ENCODE measurements at places on chromosomes 1 and 21.

DNA sequence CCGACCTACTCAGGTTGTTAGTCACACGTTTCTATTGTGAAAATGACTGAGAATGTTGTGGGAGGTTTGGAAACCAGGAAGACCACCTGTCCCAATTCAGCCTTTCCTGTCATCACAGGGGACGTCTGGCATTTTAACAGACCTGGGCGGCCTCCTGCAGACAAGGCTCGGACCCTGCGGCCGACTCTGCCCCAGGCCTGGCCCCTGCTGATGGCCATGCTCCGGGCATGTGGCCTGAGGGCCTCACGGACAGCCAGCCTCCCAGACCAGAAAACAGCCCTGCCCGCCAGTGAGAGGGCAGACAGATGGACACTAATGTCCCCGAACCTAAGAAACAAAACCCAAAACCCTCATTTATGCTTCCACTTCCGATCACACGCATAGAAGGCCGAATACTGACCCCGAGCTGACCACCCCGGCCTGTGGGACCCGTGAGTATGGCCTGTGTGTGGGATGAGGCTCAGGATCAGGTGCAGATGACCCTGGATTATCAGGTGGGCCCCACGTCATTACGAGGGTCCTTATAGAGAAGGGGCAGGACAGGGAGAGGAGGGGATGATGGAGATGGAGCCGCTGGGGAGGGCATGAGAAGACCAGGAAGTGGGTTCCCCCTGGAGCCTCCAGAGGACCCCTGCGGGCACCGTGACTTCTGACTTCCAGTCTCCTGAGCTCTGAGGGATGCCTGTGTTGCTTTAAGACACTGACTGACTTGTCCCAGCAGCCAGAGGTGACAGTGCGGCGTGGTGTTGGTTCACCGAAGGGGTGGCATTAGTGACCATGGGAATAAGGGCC is 9.6 kb downstream of the COL18A1 start:
- no peak for DNase-seq

DNA sequence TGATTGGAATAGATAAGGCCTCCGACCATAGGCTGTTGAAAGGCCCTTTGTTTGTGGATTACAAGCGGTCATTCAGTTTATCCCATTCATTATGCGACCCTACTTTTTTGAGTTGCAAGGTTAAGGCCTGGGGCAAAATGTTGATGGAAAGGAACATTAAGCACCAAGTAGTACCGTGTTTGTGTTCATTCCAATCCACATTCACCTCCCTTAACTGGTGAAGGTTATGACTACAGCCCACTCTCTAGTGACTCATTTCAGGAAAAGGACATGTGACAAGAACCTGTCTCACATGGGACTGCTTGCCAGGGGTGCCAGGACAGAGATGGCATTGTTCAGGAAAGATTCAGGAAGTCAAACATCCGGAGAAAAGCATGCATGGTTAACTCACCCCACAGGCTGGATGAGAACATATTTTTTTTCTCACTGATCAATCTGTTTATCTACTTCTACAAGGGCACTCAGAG is 81.6 kb downstream of the CD58 start:
- no peak for DNase-seq

DNA sequence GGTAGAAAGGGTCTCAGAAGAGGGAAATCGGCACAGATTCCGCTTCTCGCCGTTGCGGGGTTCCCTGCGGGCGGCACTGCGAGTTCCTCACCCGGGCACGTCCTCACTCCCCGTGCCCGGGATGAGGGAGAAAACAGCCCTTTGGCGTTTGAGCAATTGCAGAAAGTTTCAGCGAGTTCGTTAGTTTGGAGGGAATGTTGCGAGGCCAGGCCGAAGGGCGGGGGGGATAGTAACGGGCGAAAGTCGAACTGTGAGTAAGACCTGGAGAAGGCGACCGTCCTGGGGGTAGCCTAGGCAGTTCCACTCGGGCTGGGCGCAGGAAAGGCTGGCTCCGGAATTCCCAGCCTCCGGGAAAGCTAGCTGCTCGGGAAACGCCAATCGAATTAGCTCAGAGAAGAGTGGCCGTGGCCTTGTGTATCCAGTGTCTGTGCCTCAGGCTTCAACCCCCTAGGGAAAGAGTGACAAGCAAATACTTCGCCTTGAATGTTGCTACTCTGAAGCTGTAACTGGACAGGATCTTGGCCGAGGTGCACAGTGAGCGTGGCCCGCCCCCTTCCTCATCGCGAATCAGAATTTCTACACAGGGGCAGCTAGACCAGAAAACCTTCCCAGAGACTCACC is 787 bp downstream of the PTGFR start:
- DNase-seq, result no peak

DNA sequence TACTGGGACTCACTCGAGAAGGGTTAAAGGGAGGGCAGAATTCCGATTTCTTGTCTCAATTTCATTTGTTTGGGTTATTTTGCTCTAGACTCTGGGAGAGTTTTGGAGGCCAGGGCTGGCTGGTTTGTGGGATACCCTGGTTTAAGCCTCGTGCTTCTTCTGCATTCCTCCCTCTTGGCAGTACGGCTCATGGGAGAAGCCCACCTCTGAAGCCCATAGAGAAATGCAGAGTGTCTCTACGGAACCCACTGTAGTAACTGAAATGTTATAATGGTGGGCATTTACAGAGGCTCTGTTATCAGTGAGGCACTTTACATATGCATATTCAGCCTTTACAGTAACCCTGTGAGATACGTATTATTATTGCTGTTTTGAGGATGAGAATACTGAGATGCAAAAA is 43.9 kb downstream of the ROR1 start:
- DNase-seq, result no peak

DNA sequence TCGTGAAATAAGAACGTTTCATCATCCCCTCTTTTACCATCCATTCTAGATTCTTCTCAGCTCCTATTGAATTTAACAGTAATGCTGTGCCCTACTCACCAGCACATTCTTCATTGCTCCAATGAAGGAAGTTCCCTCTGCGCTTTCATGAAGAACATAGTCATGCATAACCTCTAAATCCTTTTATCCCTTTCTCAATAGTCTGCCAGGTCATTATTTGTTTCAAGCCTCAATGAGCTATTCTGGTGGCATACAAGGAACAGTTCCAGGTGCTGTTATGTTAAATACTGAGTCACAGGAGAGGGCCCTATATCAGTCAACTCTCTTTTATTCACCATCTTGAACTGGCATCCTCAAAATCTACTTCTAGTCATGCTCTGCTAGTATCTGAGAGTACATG is 381.0 kb downstream of the GPATCH2 start:
- no peak for DNase-seq

DNA sequence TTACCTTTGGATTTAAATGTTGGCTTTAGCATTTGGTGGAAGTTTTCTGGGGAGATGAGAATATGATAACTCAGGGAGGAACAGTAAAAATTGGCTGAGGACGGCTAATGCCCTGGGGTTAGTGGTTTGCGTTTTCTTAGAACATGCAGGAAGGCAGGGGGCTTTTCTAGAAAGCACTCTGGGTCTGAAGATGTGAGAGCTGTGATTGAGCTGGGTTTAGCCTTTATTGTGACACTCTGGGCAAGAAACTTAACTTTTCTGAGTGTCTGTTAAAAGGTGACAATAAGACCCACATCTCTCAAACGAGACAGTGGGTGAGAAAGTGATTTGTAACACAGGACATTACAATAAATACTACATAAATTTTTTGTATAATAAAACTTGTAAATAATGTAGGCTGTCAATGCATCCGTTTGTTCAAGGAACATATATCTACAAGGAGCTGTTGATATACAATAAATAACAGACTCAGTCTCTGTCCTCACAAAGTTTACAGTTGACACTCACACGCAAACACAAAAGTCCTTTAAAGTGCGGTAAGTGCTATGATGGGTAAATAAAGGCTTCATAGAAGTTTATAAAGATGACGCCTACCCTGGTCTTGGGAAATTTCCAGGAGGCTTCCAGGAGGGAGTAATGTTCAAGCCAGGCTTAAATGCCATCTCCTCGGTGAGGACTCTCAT is 49.5 kb upstream of the MRPS6 start:
- no peak for DNase-seq

- DNase-seq, result no peak
These were observed 7.8 kb upstream of the PROX1 start for GRCh38 chr1:213979751-213980586.

DNA sequence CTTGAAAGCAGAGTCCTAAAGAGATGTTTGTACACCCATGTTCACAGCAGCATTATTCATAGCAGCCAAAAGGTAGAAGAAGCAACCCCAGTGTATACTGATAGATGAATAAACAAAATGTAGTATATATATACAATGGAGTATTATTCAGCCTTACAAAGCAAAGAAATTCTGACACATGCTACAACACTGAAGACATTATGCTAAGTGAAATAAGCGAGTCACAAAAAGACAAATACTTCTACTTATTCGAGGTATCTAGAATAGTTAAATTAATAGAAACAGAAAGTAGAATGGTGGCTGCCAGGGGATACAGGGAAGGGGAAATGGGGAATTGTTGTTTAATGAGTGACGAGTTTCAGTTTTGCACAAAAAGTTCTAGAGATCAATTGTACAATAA is 23.5 kb downstream of the COP1 start:
- DNase-seq, result no peak

- no peak for DNase-seq
These were observed 27.8 kb downstream of the SMIM12 start for GRCh38 chr1:34831721-34832246.

DNA sequence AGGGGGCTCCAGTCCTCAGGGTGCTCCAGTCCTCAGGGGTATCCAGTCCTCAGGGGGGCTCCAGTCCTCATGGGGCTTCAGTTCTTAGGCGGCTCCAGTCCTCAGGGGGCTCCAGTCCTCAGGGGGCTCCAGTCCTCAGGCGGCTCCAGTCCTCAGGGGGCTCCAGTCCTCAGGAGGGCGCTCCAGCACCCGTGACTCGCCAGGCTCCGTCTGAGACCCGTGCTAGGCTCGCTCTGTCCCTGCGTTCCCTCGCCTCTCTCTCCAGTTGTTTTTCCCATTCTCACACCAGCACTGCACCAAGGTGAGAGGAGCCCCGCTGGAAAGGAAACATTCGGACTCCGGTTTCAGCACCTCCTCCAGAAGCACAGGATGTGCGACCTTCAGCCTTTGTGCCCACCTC is 9.4 kb upstream of the OR2M2 start:
- no peak for DNase-seq

DNA sequence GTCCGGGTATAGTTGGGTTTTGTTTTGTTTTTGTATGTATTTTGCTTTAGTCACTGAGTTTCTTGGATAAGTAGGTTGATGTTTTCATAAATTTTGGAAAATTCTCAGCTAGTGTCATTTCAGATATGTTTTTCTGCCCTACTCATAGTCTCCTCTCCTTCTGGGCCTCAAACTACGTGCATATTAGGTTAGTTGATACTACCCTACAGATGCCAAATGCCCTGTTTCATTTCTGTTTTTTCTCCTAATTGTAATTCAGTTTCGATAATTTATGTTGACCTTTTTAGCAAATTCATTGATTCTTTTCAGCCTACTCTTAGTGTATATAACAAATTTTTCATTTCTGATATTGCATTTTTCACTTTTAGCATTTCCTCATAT is 268.6 kb upstream of the RGS18 start:
- no peak for DNase-seq

- DNase-seq, result no peak
These were observed 2.0 kb downstream of the GRHL3 start for GRCh38 chr1:24321126-24321525.

GRCh38 chr1:234915924-234916675 is 212.5 kb downstream of the TOMM20 start:
- DNase-seq, result no peak

DNA sequence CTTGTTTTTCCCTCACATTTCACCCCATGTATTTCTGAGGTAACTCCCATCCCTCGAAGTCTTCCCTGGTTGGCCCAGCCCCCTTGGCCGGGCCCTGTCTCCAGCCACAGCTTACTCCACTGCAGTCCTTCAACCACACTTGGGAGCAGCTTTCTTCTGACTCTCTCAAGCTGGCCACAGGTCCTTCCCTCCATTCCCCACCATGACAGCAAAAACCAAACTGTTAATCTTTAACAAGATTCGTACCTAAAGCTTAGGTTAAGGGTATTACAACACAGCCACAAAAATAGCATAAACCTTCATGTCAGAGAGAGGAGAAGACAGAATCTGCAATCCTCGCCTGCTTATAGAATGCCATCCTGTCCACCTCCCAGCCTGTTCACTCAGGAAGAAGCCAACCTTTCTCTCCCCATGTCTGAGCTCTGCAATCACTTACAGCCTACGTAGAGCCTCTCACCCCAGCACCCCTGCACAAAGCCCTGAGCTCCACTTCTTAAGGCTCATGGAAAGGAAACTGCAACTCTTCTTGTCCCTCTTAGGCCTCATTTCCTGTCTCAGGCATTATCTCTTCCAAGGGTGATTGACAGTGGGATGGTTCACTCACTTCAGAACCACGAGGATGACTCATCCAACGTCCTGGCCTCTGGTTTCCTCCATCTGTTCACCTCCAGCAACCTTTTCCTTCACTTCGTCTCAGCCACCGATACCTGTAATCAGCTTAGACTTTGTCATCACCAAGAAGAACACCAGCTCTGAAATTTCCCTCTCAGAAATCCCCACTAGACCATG is 72.8 kb downstream of the CD2 start:
- peak; percentile 51 for DNase-seq

DNA sequence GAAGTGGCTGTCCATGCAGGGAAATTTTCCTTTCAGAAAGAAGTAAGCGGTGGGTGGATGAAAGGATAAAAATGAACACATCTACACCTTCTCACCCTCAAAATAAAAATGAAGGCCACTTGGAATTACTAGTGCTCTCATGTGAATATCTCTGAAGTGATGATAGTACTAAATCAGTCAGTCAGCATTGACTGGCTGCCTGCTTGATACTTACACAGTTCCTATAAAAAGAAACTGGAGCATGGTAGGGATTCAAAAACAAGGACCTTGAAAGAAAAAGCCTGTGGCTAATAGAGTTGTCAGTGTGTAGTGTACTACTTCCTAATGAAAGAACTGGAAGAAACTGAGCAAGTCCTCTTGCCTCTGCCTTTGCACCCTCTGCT is 239.7 kb downstream of the HLX start:
- no peak for DNase-seq

- DNase-seq, result no peak
These were observed 7.1 kb downstream of the PHLDA3 start for GRCh38 chr1:201461645-201462441.

DNA sequence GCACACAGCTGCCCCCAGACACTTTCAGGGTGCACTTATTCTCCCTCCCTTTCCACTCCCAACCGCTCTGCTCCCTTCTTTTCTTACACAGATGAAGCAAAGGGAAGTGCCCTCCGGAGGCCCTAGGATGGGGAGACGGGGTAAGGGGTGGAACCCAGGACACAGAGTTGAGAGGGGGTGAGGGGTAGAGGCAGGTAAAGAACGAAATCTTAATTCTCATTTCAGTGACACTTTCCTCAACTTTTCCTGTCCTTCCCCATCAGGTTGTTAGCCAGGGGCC is 12.8 kb downstream of the PLEKHO1 start:
- DNase-seq, result no peak

DNA sequence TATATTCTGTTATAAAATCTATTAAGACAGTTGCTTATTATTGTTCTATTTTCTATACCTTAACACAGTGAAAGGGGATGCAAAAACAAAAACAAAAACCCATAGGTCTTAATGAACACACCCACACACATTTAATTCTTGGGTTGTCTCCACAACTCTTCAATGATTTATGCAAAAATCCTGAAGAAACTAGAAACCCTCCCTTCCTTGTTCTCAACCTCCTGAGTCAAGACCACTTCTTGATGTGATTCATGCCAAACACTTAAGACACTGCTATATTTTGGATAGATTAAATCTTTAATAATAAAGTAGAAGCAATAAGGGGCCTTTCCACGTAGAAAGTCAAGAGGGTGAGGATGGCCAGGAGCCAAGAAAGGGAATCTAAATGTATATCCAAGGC is 23.4 kb downstream of the SCAF4 start:
- DNase-seq, result no peak
